Activated naive CD4-positive, alpha-beta T cell treated with Interleukin-2 at 50 U/mL for 16 hours (primary cell): ENCODE measurements at places on chromosomes 3 and 15.

DNA sequence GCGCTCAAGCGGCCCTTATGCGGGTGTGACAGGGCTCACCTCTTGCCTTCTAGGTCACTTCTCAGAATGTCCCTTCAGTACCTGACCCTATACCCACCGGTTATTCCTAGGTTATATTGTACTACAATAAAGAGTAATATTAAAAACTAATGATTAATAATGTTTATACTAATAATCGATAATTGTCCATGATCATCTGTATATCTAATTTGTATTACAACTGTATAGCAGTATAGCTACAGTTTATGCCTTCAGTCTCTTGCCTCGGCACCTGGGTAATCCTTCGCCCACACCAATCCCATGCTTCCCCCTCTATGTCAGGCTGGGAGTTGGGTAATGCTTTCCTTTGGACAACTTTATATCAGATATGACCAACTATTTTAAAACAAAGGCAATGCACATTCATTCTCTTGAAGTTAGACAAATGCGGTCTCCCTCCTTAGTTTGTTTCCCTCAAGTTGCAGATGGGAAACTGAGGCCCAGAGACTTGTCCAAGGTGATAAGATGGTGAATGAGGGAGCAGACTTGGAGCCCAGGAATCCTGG, 3.4 kb downstream of the FAH start:
- DNase-seq: no peak

DNA sequence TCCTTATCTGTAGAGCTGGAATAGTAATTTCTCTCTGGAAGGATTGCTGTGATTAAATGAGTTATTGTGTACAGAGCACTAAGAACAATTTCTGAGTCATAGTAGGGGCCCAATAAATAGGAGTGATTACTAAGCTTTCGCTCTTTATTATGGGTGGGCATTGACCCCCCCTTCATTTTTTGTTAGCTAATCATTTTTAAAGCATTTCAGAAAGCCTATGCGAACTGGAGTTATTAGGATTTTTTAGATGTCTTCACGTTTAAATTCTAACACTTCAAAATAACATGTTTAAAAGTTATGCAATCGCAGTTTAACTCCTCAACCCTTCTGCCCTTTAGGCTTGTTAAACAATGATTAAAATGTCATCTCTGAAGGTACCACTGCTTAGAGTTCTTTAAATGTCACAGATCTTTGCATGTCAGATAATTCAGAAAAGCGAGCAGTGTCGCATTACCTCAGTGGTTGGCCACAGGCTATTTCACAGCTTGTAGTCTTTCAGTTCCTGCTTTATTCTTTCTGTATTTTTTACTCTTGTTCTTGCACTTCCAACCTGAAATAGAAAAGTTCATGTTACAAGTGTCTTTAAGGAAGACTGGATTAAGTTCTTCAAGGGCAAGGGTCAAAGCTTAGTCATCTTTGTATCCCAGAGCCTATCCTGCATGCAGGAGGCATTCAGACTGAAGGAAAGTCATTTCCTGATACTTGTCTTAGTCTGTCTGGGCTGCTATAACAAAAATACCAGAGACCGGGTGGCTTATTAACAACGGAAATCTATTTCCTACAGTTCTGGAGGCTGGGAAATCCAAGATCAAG, 102.9 kb downstream of the FNDC3B start:
- DNase-seq: no peak

GRCh38 chr3:186418671-186419145, 56.7 kb upstream of the DGKG start:
- DNase-seq: no peak

GRCh38 chr3:197428117-197428801, 127.5 kb downstream of the BDH1 start:
- peak; percentile 42 for DNase-seq

DNA sequence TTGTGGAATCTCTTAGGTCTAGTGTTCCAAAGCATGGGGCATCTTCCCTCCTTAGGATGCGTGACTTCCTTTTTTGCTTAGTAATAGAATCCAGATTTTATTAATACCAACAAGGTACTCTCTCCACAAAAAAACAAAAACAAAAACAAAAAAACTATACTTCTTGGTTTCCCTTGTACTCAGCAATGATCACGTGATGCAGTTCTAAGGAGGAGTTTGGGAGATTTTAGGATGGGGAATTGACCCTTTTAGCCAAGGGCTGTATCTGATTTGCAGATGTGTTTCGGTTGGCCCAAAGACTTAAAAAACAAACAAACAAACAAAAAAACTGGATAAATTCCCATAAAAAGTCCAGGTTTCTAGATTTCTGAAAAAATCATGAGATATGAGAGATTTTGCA, 12.6 kb upstream of the TMEM108 start:
- no peak for DNase-seq

DNA sequence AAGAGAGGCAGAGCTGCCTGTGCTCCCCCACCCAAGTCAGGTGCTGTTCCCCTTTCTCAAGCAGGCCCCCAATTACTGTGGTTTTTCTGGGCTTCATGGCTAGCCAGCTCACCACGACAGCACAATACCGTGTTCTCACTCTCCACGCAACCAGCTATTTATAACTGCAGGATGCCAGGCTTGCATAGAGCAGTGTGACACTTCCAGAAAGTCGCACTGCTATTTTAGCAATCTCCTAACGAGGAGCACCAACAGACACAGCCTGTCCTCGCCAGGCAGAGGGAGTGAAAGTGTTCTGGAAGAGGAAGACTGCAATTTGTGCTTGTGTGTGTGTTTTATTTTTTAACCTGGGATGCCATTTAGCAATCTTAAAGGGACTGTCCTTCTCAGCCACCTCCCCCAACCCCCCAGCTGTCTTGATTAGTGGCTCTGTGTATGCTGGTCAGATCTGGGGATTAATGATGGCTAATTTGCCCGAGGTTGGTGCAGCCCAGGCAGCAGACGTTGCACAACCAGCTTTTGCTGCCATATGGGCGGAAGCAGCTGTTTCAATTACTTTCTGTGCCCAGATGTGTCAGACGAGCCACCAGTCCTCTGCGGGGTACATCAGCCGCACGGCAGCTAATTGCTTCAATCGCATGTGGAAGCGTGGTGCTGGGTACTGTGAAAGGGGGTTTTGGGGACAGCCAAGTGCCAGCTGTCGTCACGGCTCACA, 268.0 kb upstream of the ARRDC4 start:
- no peak for DNase-seq

DNA sequence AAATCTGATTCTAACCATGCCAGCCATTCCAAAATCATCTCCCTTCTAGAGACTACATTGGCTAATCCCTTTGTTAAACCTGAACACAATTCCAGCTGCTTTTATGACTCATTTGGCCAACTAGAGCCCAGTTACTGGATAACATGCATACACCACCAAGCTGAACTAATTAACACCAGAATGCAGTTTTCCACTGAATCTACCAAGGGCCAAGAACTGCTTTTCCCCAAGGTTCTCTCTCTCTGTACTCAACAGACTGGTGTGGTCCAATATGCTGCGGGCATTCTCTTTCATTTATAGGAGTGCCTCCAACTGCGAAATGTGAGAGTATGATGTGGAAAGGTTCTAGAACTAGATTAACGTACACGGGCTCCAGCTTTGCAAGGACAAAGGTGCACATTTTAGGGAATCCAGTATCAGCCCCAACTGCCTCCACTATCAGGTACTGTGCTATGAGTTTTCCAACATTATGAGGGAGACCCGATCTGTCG, 1.5 kb downstream of the CHSY1 start:
- no peak for DNase-seq

DNA sequence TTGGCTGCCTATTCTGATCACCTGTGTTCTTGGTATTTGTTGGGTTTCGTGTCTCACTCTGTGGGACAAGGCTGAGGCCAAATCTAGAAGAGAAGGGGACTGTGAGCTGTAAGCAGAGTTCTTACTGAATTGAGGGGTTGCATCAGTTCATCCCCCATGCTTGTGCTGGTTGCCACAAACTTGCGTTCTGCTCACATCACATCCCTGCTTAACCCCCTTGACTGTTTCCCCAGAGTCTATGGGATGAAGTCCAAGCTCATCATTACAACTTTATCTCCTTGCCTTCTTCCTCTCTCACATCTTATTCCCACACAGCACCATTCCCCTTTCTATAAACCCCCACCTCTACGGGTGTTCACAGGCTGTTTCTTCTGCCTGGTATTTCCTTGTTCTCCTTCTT, 143.8 kb upstream of the ABHD17C start:
- DNase-seq: no peak

- no peak for DNase-seq
Measured at GRCh38 chr3:23979569-23979968, 34.5 kb downstream of the NR1D2 start.

DNA sequence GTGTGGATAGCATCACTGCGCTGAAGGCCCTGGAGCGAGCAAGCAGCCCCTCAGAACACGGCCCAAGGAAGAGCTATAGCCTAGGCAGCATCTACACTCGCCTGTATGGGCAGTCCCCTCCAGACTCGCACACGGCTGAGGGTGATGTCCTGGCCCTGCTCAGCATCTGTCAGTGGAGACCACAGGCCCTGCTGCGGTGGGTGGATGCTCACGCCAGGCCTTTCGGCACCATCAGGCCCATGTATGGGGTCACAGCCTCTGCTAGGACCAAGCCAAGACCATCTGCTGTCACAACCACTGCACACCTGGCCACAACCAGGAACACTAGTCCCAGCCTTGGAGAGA, 20.5 kb downstream of the ATRIP start:
- DNase-seq: no peak

GRCh38 chr15:69417581-69417980, 3.4 kb downstream of the KIF23 start:
- DNase-seq: no peak

DNA sequence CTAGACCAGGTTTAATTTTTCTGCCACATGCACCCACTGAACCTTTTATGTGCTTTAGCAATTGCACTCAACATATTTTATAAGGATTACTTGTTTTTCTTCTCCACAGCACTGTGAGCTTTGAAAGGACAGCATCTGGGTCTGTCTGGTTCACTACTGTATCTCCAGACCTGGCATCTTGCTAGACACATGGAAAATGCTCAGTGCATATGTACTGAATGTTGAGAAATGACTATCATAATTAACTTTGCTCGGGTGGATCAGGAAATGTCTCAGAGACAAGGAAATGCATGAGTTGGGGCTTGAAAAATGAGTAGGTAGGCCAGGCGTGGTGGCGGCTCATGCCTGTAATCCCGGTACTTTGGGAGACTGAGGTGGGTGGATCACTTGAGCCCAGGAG, 40.2 kb downstream of the DOCK3 start:
- no peak for DNase-seq

GRCh38 chr15:92893200-92893599, 6.9 kb upstream of the CHD2 start:
- no peak for DNase-seq

DNA sequence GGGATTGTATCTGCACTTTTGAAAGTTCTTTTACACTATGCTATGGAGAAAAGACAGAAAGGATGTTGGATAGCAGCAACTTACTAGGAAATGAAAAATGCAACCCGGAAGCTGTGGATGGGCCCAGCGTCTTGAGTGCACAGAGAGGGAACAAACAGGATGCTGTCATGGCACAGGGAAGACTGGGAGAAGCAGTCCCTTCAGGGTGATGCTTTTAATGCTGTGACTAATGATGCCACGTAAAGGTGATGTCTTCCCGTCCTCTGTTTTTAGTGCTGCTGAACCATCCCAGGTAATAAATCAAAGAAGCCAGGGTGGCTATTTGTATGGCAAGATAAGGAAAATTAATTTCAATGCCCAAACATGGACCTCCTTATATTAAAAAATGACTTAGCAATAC, 437.6 kb downstream of the FOXP1 start:
- no peak for DNase-seq

DNA sequence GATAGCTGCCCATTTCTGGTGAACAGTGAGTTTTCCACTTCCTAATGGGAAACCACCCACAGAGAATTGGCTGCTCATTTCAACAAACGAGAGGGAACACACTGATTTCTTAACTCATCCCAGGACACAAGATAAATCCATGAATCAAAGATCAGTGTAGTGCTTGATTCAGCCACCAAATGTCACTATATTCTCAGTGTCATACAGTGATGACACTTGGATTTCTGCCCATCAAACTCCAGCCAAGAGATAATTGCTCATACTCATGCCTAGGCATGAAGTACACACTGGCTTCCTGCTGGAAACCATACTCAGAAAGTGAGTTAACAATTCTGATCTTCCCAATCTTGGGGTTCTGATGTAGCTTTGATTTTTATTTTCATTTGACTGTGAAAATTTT, 35.4 kb upstream of the GRM7 start:
- no peak for DNase-seq

DNA sequence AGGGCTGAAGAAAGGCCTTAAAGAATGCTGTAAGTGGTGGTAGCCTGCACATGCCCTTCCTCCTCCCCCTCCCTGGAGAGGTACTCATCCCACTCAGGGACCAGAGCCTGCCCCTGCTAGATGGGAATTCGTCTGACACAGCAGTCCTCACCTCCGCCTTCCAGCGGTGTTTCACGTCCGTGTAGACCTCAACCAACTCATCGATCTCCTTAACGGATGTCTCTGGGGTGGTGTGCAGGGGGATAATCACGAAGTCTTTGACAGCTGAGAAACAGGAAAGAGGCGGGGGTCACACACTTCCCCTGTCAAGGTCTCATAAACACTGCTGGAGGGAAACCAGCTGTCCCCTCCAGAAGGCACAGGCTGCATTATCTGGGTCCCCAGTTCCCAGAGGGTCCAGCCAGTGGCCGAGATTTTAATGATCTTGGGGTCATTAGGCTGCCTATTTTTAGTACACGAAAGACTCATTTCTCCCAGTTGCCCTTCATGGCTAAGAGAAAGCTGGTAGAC, 9.9 kb downstream of the DNASE1L3 start:
- no peak for DNase-seq

DNA sequence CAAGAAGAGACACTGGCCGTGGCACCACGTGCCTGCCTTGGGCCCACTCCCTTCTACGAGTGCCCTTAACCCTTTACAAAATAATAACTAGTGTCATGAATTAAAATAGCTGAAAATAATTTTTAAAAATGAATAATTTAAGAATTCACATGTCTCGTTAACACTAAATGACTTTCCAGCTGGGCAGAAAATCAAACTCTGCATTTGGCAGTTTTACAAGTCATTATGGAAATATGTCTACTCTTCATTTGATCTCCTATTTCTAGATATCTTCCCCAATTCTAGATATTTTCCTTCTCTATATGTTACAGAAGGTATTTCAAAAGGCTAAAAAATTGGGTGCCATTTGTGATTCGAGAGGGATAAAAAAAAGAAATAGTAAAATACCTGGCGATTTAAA, 100.2 kb downstream of the RORA start:
- DNase-seq: no peak

- no peak for DNase-seq
Measured at GRCh38 chr3:108004647-108005046, 86.2 kb downstream of the CD47 start.

- no peak for DNase-seq
Measured at GRCh38 chr3:118110211-118110610, 924.4 kb downstream of the IGSF11 start.
